ENCODE measurements at places on chromosomes 1 and 21.

GRCh38 chr1:172476218-172476811, 32.4 kb upstream of the PIGC start:
- no peak for DNase-seq

DNA sequence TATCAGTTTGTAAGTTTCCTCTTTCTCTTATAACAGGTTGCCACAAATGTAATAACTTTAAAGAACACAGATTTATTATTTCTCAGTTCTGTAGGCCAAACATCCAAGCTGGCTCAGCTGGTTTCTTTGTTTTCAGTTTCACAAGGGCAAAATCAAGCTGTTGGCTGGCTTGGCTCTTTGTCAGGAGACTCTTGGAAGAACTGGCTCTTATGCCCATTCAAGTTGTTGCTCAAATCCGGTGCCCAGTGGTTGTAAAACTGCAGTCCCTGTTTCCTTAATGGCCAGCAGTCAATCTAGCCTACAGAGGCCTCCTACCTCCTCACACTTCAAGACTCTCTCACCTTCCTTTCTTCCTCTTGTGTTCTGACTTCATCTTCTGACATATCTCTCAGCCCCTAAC, 1171.0 kb downstream of the MRPL39 start:
- no peak for DNase-seq

DNA sequence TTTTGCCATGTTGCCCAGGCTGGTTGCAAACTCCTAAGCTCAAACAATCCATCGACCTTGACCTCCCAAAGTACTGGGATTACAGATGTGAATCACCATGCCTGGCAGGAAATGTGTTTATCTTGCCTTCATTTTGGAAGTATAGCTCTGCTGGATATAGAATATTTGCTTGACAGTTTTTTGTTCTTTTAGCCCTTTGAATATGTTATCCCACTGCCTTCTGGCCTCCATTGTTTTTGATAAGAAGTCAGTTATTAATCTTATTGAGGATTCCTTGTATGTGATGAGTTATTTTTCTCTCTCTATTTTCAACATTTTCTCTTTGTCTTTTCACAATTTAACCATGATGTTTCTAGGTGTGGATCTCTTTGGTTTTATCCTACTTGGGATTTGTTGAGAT, 112.9 kb upstream of the RAB3GAP2 start:
- DNase-seq: no peak

GRCh38 chr1:230368363-230368762, 57.8 kb downstream of the PGBD5 start:
- no peak for DNase-seq

- DNase-seq: no peak
Measured at GRCh38 chr1:26874896-26875295, 11.9 kb downstream of the SFN start.

GRCh38 chr1:43414634-43415223, 25.0 kb downstream of the SZT2 start:
- DNase-seq: peak; percentile 72

- no peak for DNase-seq
Measured at GRCh38 chr1:178504286-178504685, 7.5 kb upstream of the CLEC20A start.

DNA sequence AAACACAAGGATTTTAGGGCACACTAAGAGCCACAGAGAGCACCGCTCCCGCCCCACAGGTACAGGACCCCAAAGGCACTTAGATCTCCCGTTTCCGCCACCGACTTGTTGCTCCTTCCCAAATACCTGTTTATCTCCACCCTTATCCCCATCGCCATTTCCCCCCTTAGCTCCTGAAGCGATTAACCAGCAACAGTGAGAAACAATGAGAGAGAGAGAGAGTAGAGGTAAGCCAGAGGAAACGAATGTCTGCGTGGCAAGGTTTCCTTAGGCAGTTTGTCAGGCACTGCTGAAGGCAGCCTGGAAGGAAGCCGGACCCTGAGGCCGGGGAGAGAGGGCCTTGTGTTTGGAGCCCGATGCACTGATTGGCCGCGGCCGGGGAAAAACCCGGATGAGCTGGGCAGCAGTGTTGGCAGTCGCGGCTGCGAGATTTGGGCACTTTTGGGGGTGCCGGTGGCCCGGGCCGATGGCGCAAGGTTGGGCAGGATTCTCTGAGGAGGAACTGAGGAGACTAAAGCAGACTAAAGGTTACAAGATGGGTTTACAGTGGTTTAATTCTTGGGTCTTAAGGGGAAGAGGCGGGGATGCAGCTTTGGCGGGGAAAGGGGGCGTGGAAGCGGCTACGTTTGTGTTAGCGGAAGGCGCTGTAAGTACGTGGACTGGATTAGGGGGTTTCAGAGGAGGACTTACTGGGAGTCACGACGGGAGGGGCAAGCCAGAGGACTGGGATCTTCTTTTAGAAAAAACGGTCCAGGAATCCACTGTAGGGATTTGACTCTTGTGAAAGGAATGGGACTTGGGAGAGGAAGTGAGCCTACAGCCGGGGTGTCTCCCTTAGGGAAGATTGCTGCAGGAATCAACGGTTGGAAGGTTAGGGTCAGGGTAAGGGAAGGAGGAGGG, at the start of gene GORAB:
Gene GORAB, plus strand, starts transcription at position 409 of the 900 bp plus-strand sequence. Its CDS starts 58 bp downstream, at position 467.
- peak; percentile 90 for DNase-seq

DNA sequence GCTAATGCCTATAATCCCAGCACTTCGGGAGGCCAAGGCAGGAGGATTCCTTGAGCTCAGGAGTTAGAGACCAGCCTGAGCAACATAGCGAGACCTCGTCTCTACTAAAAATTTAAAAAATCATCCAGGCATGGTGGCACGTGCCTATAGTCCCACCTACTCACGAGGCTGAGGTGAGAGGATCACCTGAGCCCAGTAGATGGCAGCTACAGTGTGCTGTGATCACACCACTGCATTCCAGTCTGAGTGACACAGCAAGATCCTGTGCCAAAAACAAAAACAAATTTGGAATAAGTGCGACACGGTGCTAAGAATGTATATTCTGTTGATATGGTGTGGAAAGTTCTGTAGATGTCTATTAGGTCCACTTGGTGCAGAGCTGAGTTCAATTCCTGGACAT, 15.1 kb downstream of the USP33 start:
- no peak for DNase-seq

- DNase-seq: no peak
Measured at GRCh38 chr1:167504467-167504827, 13.9 kb downstream of the CD247 start.

- no peak for DNase-seq
Measured at GRCh38 chr1:176567190-176567794, 104.3 kb downstream of the PAPPA2 start.

- no peak for DNase-seq
Measured at GRCh38 chr1:158119976-158120653, 60.6 kb upstream of the CD1D start.

- DNase-seq: no peak
Measured at GRCh38 chr1:159920651-159921050, 4.7 kb downstream of the TAGLN2 start.

DNA sequence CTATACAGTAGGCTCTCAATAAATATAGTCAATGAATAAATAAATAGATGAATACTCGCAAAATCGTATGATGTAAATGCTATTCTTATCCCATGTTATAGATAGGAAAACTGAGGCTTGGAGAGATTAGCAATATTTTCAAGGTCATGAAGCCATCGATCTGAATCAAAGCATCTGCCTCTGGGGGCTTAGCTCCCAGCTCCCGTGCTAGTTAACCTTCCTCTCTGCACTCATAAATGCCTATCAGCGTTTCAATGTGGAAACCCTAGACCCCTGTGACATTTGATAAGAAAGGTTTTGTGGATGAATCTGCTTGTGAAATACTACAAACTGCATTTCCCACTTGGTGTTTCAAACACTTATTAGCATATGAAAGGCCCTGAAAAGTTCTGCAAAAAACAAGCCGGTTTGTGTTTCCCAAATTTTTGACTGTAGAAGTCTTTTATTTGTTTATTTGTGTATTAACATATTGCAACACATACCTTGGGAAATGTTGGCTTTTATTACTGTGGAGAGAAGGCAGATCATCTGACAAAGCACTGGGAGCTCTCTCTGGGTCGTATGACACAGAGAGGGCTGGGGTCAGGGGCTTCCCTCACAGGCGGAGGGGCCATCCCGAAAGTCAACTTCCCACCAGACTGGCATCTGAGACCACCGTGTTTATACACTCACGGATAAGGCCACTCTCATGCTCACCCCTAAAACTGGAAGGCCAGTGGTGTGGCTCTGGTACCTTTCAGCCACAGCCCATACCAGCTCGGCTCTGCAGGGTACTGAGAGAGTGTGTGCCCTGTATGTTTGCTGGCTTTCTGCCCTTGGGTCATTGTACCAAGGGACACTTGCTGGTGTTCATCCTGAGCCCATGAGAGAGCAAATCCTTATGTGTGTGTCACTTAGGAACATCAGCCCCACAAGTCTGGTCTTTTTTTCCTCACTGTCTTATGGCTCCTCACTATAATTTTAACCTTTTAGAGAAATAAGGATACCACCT, 993 bp upstream of the PROK1 start:
- no peak for DNase-seq

DNA sequence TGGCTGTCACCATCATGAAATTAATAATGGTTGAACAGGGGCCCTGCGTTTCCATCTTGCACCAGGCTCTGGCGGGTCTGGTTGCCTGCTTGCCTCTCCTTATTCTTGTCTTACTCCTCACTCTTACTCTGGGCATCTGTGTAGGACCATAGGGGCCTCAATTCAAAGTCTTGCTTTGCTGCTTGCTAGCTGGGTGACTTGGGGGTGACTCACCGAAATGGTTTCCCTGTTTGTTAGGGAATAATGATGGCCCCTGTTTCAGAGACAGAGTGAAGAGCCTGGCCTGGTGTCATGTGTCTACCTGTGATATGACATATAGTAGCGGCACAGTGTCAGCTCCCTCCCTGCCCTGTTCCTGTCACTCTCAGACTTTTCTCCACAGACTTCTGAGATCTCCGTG, 24.6 kb downstream of the KCNC4 start:
- no peak for DNase-seq

GRCh38 chr1:41846625-41847405, 71.9 kb downstream of the HIVEP3 start:
- no peak for DNase-seq

DNA sequence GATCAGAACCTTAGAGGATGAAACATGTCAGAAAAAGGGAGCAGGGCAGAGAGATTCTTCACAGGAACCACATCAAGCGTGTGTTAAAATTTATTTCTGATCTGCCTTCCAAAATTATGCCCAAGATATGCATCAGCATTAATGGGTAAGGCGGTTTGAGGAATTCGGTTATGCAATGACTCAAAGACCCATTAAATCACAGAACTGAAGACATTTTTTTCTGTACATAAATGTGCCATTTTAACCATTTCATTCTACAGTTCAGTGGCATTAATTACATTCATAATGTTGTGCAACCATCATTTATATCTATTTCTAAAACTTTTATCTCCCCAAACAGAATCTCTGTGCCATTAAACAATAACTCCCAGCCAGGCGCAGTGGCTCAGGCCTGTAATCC, 43.4 kb downstream of the CNST start:
- no peak for DNase-seq

GRCh38 chr21:15560383-15561056, 169.3 kb upstream of the USP25 start:
- no peak for DNase-seq

DNA sequence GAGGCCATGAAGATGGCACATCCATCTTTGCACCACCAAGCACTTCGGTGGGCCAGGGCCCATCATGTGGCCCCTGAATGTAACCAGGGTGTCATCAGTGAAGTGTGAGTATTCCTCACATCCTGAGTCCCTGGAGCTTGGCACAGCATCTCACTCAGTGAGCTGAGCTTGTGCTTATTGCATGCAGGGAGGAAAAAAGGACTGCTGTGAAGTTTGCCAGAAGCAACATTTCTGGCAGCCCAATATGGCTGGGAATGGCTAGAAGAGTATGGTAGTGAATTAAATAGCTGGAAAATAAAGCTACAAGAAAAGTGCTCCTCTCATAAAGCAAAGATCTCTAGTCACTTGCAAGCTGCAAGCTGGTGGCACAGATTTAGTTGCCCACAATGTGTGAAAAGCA, 109.3 kb downstream of the TNFSF18 start:
- DNase-seq: no peak

GRCh38 chr1:227654858-227655752, 80.0 kb downstream of the JMJD4 start:
- peak; percentile 10 for DNase-seq

GRCh38 chr1:173052681-173053196, 2.0 kb upstream of the TNFSF18 start:
- DNase-seq: no peak

DNA sequence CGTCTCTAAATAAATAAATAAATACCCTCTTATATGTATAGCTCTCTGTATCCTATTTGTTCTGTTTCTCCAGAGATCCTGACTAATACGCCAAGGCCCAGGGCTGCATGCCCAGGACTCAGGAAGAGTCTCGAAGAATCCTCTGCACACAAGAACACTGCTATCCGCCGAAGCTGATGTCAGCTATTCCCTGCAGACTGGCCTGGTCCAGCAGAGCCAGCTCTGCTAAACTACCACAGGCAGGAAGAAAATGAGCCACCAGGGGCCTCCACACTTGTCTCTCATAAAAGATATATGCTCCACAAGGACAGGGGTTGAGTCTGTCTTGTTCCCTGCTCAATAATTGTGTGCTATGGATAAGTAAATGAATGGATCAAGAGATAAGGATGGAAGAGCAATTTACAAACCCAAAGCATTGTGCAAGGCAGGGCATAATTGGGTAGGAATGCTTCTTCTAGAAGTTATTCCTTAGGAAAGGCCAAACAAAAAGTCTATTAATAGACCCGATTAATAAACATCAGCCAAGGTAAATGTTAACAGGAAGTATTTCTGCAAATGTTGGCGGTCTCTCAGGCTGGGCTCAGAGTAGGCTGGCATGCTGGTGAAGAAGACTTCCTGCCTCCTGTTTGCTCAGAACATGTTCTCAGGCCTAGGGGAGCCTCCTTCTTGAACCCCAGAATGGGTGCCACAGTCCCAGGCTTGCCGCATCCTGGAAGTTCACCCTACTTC, 26.3 kb upstream of the MAN1C1 start:
- DNase-seq: no peak

DNA sequence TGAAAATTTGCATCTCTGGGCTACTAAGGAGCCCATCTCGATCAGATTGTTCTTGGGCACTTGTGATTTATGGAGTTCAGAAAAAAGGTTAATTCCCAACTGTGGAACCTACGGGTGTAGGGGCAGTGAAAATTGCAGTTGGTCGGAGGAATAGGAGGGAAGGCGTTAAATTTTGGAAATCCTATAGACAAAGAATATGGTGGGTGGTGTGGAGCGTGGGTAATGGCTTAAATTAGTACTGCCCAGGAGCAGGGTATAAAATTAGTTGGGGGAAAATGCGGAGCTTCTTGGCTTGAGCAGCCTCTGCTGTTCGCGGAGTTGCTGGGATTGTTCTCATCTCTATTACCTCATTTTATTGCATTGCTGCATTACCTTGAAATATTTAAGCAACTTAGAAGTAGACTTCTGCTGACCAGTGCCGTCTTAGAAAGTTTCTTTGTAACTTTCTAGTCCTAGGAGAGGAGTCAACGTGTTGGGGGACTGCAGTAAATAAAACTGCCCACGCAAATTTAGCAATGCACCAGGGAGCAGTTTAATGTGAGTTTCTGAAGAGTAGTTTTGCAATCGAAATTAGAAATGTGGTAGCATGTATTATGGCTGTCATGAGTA, 514 bp downstream of the S1PR1 start:
- DNase-seq: no peak

GRCh38 chr1:101205457-101205856, 31.4 kb upstream of the S1PR1 start:
- DNase-seq: no peak

All from OCI-LY7 (cell line).